ENCODE measurements at places on chromosomes 5 and 9.

DNA sequence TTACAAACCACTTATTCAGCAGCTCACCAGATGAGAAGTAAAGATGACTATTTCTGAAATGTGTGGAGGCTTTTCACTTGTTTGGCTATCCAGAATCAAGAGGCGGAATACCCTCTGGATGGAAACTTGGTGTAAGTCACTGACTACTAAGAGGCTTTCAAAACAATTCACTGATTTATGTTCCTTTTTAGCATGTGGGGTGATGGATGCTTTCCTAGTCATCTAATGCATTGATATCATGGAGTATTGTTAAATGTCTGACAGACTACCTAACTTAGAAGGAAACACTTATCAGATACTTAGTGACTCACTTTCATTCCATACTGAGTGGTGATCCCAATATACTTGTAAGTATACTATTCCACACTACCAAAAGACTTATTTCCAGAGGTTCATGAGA is 141.4 kb downstream of the PLK2 start:
- no peak for DNase-seq

- DNase-seq = no peak
These were observed 27.3 kb downstream of the MAPKAP1 start for GRCh38 chr9:125679597-125680189.

DNA sequence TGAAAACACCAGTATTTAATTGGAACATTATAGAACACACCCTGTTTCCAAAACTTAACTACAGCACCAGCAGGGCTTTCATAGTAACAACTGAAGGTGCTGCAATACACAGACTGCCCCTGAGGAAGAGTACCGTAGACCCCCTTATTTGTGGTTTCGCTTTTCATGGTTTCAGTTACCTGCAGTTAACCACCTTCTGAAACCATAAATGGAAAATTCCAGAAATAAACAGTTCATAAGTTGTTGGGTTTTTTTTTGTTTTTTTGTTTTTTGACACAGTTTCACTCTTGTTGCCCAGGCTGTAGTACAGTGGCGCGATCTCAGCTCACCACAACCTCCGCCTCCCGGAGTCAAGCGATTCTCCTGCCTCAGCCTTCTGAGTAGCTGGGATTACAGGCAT is 9.5 kb upstream of the GLDC start:
- DNase-seq = no peak

GRCh38 chr5:133744960-133745308 is 132.6 kb upstream of the FSTL4 start:
- DNase-seq = no peak

Measured in brain pericyte (primary cell).